Substantia nigra (tissue), 51 donors: ENCODE measurements at places on chromosomes 3 and 15.
A peak's percentile ranks its signal among the peaks of the same experiment; 100 is the strongest.

- DNase-seq = peak; percentile 1
These were observed 175.7 kb downstream of the TNIK start for GRCh38 chr3:171284308-171285075.

- DNase-seq = no peak
These were observed 205.4 kb upstream of the TRIM42 start for GRCh38 chr3:140472306-140473020.

DNA sequence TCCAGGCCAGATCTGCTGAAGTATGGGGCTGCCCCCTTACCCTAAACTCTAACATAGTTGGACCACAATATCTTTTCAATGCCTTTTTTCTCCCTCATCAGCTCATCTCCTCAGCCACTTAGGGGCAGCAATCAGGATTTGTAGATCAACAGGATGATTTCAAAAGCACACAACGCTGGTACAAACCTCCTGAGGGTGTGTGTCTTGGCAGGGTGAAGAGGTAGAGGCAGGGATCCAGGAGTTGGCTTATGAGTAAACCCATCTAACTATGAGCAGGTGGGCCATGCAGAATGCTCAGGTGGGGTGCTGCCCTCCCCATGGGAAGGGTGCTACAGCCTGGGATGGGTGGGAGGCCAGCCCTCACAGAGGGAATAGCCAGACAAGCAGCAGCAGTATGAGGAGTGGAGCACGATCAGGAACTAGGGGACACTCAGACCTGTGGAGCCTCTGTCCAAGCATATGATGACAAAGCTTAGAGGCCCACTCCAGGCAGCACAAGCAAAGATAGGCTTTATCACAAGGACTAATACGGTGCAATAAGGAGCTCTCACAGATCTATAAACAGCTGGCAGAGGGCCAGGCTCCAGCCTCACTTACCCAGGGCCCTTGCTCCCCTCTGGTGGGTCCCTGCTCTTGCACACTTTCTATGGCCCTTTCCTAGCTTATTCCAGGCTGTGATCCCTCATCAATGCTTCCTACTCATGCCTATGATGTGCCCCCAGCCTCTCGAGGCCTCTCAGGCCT is 32.2 kb downstream of the IL20RB start:
- DNase-seq = no peak

GRCh38 chr15:89628806-89629715 is 26.2 kb downstream of the KIF7 start:
- DNase-seq = no peak

DNA sequence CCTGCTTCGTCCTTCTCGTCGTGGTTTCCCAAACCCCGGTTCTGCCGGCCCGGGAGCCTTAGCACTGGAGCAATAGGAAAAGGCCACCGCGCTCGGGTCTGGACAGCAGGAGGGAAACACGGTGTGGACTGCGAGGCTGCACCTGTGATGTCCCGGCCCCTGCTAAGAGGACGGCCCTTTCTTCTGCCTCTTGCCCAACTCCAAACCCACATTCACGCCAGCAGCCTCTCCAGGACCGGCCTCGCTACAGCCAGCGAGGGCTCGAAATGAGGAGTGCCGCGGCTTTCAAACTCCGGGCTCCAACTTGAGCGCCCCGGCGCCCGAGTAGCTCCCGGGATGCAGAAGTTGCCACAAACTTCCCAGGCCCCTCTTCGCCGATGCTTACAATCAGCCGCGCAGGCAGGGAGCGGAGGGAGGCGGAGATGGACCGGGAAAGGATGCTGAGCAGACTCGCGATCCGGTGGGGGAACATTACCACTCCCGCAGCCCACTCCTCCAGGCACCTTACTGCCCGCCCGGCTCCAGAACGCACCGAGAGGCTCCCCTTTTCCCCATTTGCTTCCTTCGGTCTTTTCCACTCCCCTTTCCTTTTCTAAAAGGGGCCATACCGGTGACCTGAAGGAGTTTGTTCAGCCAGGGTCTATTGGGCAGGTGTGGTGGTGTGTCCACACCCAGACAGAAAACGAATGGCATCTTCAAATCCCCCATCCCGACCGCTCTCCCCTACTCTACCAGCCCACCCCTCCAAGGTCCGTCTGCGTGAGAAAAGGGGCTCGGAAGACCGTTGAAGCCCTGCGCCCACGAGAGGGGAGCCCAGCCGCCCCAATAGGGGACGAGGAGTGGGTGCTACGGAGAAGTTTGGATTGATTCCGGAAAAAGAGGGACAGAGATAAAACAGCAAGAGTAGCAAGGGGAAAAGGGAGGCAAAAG is 18.8 kb upstream of the SATB1 start:
- no peak for DNase-seq

- no peak for DNase-seq
These were observed 319.6 kb downstream of the AGBL1 start for GRCh38 chr15:86399041-86399954.

DNA sequence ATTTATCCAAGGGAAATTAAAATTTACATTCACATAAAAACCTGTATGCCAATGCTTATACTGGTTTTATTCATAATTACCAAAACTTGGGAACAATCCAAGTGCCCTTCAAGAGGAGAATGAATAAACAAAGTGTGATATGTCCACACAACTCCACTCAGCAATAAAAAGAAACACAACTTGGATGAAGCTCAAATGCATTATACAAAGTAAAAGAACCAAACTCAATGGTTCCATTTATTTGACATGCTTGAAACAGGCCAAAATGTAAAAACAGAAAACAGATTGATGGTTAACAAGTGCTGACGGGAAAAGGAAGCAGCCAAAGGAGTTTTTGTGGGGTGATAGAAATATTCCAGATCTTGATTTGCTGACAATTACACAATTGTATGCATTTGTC is 23.5 kb downstream of the OCA2 start:
- no peak for DNase-seq

DNA sequence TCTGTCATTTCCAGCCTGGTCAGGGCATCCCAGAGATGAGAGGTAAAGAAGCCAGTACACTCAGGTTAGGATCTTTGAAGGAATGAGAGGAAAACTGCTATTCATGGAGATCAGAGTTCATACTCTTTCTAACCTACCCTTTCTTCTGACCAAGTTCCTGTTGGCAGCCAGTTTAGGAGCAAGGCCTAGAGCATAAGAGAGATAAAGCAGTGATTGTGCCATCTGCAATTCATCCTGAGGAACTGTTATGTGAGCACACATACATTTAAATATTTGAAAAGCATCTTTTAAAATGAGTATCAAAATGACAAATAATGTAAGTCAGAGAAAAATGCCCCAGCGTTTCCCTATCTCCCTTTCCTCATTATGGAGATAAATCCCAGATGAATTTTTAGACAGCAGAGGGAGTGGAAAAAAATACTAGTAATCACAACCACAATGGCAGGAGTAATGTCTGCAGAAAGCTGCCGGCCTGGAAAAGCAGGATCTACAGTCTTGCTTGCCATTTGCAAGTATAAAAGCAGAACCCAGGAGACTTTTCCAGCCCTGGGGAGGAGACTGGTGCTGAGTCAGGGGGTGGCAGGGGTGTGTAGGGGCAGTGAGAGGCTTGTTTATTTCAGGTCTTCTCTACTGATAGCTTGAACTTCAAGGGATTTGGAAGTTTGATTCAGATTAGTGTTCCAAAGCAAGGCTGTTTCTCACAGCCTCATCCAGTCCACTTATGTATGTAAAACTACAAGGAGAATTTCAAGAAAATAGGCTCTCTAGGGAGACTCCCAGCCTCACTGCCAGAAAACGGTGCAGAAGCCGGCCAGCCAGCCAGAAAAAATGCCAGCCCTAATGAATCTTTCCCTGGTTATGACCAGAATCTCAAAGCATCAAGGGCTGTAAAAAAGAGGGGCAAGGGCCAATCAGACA is 1052.4 kb downstream of the TUSC7 start:
- DNase-seq = peak; percentile 13

GRCh38 chr15:57092252-57092651 is 173.8 kb downstream of the TCF12 start:
- no peak for DNase-seq

- DNase-seq = no peak
These were observed 26.9 kb upstream of the SEC62 start for GRCh38 chr3:169939751-169940150.

- DNase-seq = no peak
These were observed 189.3 kb downstream of the ADAMTS17 start for GRCh38 chr15:100152463-100152862.

DNA sequence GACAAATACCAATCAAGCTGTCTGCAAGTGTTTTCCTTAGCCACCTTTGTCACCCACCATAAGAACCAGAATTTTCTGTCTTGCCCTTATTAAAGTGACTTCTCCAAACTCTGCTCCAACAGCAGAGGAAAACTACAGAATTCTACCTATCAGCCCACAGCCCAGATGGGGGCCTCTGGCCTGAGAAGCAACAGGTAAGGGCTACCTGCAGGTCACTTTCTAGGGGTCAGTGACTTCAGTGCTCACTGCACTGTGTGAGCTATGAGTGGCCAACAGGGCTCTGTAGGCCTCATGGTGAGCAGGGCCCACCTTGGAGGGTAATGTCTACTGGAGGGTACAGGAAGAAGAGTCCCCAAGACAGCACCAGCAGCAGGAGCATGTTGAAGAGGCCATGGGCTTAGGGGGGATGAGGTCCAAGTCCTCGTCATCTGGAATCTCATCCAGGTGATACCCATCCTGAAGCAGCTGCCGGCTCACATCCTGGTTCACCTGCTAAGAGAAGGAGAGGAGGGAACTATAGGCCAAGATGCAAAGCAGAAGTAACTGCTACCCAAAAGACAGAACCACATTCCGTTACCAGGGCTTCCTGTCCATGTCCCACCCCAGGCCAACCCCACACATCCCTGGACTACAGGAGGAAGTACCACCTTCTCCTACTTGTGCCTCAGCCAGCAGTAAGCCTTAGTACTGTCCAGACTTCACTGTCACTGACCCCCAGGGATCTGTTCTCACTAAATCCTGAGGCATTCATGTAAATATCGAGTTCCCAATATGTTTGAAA is 4.2 kb downstream of the FAM219B start:
- DNase-seq = no peak

- DNase-seq = no peak
These were observed 6.6 kb downstream of the GPX1 start for GRCh38 chr3:49351521-49352011.

DNA sequence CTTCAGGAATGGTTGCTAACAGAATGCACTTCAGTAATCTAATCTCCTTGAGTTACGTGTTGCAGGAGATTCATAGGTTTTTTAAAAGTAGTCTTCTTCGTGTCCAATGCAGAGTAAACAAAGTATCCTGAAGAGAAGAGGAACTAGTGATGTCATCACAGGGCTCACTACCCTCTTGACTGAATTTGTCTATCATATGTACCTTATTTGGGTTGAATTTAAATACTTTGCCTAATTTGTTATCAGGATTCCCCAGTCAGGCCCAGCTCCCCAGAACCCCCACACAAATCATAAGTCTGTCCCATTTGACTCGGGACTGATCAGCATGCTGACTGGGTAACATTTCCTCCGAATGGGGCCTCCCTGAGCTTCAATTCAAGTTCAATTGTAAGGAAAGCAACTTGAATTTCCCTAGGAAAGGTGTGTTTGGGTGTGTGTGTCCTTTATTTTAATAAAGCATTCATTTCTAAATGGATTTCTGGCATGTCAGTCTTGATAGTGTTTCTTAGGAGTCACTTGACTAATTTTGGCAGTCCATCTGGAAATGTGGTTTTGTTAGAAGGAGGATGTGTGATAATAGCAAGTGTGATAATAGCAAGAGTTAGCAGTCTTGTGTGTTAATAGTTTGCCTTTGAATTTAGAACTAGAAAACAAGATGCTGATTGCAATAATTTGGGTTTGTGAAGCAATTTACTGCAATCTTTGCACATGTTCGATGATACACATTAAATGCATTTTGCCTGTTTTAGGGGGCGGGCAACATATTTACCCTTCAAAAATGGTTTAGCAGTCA is 21.9 kb downstream of the OXNAD1 start:
- no peak for DNase-seq

DNA sequence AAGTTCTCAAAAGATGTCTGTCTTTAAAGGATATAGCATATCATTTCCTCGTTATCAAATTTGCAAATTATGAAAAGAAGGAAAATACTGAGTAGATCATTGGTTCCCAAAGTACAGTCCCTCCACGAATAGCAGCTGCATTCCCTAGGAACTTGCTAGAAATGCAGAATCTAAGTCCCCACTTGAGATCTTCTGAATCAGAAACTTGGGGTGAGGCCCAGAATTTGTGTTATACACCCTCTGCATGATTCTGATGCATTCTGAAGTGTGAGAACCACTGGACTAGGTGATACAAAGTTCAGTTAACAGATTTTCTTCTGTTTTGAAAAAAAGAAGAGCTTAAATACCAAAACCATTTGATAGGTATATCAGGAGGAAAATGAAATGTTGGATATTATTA is 77.1 kb downstream of the SLC25A26 start:
- no peak for DNase-seq

DNA sequence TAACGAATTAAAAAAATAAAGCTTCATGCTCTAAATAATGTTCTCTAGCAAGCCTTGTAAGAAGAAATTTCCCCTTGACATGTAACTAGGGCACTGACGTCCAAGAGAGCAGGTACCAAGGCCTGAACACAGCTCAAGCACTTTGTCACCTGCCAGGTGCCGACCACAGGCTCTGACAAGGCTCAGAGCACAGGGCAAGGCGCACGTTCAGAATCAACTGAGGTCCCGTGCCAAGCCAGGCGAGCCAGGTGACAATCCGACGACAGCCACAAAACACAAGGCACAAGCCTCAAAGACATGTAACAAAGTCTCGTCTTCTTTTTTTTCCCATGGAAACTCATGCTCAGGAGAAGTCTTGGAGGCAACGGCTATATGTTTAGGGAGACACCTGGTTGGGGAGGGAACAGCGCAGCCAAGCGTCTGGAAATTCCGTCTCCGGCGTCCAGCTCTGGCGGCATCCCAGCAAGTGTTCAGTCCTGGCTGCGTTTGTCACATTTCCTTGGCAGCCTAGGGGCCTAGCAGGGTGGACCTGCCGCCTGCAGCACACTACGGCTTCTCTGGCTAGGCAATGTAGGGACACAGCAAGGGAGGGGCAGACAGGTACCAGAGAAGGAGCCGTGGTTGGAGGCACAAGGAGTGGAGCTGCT is 76.7 kb downstream of the ADAMTS17 start:
- no peak for DNase-seq

GRCh38 chr3:119084371-119085069 is 49.9 kb upstream of the IGSF11 start:
- DNase-seq = no peak

- no peak for DNase-seq
These were observed 35.7 kb downstream of the ATG7 start for GRCh38 chr3:11307830-11308432.

DNA sequence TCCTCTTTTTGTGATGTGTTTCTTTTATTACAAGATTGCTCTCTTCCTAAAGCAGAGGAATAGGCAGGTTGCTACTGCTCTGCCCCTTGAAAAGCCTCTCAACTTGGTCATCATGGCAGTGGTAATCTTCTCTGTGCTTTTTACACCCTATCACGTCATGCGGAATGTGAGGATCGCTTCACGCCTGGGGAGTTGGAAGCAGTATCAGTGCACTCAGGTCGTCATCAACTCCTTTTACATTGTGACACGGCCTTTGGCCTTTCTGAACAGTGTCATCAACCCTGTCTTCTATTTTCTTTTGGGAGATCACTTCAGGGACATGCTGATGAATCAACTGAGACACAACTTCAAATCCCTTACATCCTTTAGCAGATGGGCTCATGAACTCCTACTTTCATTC is 7.7 kb downstream of the SUCNR1 start:
- DNase-seq = no peak
